Activated B cell treated with CpG ODN at 0.5 μM for 24 hours (primary cell): ENCODE measurements at places on chromosomes 6 and 20.

DNA sequence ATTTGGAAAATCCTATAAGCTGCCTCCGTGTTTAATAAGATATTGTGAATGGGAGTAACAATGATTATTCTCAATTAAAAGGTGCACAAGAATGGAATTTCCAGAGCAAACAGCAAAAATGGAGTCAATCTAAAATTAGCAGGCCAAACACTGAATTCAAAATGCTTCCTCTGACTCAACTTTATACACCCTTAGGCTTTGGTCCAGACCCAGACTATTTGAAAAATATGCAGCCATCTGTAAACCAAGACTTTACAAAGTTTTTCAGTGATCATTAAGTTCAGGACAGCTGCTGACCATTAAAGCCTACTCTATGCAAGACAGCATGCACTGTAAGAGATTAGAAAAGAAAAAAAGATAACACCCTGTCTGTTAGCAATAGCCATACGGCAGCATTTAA lies 39.4 kb upstream of the CCN6 start:
- no peaks in the 10 kb centered on the region for H3K27me3 ChIP-seq
- no peaks in the 10 kb centered on the region for H3K4me1 ChIP-seq
- H3K4me3 ChIP-seq, result no peak overlapping the region
- no peak overlapping the region for H3K27ac ChIP-seq

DNA sequence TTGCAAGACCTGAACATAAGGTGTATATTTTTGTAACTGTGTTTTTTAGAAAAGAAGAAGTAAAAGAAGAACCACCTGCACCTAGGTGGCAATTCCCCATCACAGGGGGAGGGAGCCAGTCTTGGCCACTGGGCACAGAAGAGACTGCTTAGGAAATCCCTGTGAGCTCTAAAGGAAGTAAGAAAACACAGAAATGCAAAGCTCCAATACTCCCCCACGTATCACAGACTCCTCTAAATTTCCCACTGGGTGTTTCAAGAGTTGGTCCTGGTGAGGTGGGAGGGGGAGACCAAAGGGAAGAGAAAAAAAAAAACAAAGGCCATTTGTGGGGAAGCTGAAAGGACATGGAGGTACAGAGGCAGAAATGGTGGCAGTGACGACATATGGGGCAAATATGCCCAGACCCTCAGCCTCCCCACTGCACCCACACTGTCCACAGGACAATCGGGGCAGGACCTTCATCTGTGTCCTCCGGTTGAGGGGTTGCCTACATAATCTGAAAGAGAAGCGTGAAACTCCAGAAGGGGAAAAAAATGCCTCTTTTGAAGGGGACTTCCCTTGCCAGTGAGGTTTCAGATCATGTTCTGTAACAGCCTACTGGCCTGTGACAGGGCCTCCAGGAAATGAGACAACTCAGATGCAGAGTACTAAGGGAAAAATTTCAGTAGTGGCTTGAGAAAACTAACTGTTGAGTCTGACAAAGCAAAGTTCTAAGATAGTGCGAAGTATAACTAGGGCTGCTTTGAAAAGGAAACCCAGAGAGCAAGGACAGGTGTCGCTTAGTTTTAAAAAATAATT lies 226.2 kb upstream of the MARCKS start:
- no peaks in the 10 kb centered on the region for H3K27me3 ChIP-seq
- H3K4me1 ChIP-seq, result peaks cover 89% of the 10 kb centered on the region
- H3K36me3 ChIP-seq, result no peaks in the 10 kb centered on the region
- DNase-seq, result peak; percentile 59
- peak overlapping the region; percentile 99 for H3K27ac ChIP-seq

DNA sequence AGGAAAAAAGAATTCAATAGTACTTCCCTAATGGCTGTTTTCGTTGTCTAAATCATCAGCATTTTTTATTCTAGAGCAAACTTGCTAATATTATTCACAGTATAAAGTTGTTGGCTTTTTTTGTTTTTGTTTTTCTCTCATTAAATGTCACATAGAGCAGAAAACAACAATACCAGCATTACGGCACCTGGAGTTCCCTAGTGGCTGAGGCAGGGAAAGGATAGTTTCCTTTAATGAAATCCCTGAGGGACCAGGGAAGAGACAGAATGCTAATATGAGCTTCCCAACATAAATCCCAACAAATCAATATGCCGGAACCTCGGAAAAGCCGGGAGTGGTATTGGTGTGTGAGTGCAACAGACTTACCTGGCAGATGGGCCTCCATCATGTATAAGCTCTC lies 235.2 kb upstream of the ASCC3 start:
- no peaks in the 10 kb centered on the region for H3K36me3 ChIP-seq
- DNase-seq, result no peak
- no peak overlapping the region for H3K27ac ChIP-seq

DNA sequence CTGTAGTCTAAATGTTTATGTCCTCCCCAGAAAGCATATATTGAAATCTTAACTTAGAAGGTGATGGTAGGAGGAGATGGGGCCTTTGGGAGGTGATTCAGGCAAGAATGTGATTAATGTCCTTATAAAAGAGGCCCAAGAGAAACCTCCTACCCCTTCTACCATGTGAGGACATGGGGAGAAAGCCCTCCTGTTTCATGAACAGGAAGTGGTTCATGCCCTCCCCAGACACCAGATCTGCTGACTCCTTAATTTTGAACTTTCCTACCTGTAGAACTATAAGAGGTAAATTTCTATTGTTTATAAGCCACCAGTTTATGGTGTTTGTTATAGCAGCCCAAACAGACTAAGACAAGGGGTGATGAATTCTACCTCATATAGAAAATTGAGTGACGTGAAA lies 8.7 kb upstream of the ECT2L start:
- no peak overlapping the region for H3K27ac ChIP-seq
- no peaks in the 10 kb centered on the region for H3K27me3 ChIP-seq
- peaks cover 71% of the 10 kb centered on the region for H3K36me3 ChIP-seq

DNA sequence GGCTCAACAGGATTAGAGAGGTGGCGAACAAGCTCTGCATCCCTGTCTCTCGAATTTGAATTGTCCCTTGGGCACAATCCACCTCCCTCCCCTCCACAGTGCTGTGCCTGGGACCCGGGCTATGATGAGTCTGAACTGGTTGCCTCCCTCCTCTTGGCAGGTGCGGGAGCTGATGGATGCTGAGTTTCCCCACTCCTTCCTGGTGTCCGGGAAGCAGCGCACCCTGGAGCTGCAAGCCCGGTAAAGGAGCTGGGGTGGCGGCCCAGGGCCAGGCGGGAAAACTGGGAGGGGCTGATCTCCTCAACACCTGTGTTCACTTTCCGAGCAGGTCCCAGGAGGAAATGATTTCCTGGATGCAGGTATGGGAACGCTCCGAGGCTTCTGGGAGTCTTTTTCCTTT lies 14.9 kb downstream of the FGD2 start:
- peaks cover 38% of the 10 kb centered on the region for H3K4me1 ChIP-seq
- DNase-seq, result no peak
- peaks cover 92% of the 10 kb centered on the region for H3K36me3 ChIP-seq
- H3K4me3 ChIP-seq, result no peak overlapping the region
- H3K27me3 ChIP-seq, result no peaks in the 10 kb centered on the region
- no peak overlapping the region for H3K27ac ChIP-seq

DNA sequence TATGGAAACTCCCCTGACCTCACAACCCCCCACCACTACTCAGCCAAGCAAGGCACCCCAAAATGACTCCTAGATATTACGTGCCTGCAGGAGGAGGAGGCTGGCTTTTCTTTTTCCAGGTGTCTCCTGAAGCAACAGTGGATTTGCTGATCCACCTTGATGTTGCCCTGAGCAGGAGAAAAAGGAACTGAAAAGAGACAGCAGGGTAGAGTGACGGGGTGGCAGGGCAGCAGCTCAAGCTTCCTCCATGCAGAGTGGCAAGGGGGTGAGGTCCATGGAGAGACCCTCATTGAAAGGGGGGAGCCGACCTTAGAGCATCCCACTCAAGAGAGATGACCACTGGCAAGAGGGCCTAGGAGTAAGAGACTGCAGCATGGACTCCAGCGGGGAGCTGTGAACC lies 112.0 kb upstream of the SIRPA start:
- peaks cover 11% of the 10 kb centered on the region for H3K4me1 ChIP-seq
- no peaks in the 10 kb centered on the region for H3K36me3 ChIP-seq
- H3K4me3 ChIP-seq, result no peak overlapping the region

DNA sequence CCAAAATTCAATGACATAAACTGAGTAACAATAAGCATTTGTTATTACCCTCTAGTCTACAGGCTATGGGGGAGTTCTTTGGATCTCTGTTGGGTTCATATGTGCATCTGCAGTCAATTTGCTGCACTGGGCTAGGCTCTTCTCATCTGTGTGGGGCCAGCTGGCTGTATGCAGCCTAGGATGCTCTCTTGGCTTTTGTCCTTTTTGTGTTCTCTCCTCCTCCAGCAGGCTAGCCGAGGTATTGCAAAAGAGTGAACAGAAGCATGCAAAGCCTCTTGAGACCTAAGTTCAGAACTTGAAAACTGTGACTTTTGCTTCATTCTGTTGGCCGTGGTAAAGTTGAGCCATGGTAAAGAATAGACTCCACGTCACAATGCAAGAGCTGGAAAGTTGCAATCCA lies 62.8 kb upstream of the FOXO3 start:
- H3K4me1 ChIP-seq, result no peaks in the 10 kb centered on the region
- H3K4me3 ChIP-seq, result no peak overlapping the region
- H3K27ac ChIP-seq, result no peak overlapping the region
- H3K36me3 ChIP-seq, result peaks cover 8% of the 10 kb centered on the region
- DNase-seq, result no peak

DNA sequence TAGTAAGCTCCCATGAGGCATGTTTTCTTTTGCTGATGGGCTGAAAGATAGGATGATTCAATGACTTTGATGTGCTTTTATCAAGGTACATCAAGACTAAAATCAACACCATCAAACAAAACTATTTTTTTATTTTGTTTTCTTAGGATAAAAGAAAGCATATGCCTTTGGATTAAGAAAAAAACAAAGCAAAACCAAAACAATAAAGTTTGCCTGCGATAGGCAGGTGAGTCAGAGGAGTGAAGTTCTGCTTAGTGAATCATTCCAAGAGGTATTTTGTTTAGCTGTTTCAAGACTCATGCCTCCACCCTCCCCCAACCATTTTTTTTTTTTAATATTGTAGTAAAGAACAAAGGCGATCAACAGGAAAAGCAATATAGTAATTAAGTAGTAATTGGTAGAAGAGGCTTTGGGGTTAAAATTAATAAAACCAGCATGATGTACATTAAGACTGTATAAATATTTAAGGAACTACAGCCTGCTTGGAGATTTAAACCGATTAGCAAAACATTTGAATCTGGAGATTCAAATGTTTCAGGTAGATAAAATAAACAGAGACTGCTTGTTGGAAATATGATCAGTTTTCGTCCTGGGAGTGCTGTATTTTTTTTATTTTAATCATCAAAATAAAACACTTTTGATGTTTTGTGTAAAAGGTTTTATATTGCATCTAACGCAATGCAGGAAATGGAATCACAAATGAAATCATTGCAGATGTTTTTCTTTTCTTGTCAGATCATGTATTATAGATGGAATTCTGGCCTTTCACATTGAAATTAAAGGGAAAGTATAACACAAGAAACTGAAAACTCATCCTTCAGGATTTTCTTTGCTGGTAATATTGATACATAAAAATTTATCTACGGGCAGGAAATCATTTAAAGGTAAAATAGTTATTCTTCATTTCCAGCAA lies 482.3 kb upstream of the MANEA start:
- H3K27ac ChIP-seq, result no peak overlapping the region
- no peaks in the 10 kb centered on the region for H3K4me1 ChIP-seq
- H3K4me3 ChIP-seq, result no peak overlapping the region
- H3K36me3 ChIP-seq, result no peaks in the 10 kb centered on the region

DNA sequence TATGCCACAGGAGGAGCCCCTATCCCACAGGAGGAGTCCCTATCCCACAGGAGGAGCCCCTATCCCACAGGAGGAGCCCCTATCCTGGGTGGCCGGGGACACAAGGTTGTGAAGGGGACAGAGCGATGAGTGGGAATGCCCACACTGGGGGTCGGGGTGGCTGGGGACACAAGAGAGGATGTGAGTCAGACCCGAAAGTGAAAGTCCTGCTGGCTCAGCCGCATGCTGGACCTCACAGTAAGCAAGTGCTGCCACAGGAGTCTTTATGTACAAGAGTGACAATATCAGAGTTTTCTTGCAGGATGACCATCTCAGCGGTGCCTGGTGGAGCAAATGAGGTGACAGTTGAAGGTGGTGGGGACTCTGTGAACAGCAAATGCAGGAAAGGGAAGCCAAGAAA lies 93.7 kb downstream of the PSMB1 start:
- peaks cover 7% of the 10 kb centered on the region for H3K27me3 ChIP-seq
- H3K27ac ChIP-seq, result no peak overlapping the region
- no peaks in the 10 kb centered on the region for H3K36me3 ChIP-seq
- DNase-seq, result no peak
- H3K4me3 ChIP-seq, result peak overlapping the region; percentile 53
- peaks cover 7% of the 10 kb centered on the region for H3K4me1 ChIP-seq

DNA sequence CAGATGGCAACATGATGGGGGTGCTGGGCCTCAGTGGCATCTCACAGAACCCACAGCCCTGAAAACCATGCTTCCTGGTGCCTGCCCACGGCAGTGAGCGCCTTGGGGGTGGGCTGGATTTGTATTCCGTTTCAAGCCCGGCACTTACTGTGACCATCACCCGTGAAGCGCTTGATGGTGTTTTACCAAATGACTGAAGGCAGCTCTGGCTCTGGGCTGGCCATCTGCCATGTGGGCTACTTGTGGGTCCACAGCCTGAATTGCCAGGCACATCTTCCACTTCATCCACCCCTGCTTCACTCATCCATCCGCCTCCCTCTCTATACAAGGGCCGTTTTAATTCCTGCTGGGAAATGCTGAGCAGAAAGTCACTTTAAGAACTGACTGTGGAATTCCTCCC lies 250.9 kb upstream of the GMDS start:
- no peak overlapping the region for H3K27ac ChIP-seq
- no peaks in the 10 kb centered on the region for H3K36me3 ChIP-seq
- no peaks in the 10 kb centered on the region for H3K4me1 ChIP-seq
- peaks cover 14% of the 10 kb centered on the region for H3K27me3 ChIP-seq

DNA sequence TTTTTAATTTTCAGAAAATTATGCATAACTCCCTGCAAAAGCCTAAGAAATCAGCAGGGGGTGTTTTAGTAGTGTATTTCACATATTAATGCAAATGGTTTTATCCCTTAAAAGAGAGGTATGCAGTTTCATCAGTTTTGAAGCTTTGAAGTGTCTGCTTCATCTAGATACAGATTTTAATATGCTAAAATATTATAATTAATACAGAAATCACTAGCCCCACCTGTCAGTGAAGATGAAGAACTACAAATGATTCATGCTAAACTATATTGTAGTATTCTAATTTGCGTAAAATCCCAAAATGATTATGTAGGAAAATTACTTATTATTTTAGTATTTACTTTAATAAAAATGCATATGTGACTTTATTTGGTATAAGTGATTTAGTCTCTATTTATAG lies 2.9 kb upstream of the TFB1M start:
- H3K27ac ChIP-seq, result no peak overlapping the region
- no peaks in the 10 kb centered on the region for H3K27me3 ChIP-seq
- H3K4me3 ChIP-seq, result no peak overlapping the region
- peaks cover 19% of the 10 kb centered on the region for H3K36me3 ChIP-seq
- H3K4me1 ChIP-seq, result peaks cover 34% of the 10 kb centered on the region

- H3K4me3 ChIP-seq, result peak overlapping the region; percentile 2
- no peak for DNase-seq
- peaks cover 98% of the 10 kb centered on the region for H3K4me1 ChIP-seq
- no peaks in the 10 kb centered on the region for H3K27me3 ChIP-seq
- peaks cover 8% of the 10 kb centered on the region for H3K36me3 ChIP-seq
- H3K27ac ChIP-seq, result peak overlapping the region; percentile 72
These were observed 198.6 kb downstream of the BACH2 start for GRCh38 chr6:90098001-90098531.
